Neural crest cell (in vitro differentiated cells): ENCODE measurements at places on chromosomes 4 and X. TPM values are rescaled to one million over a fixed set of nuclear protein-coding genes. Genes with fewer than 3 reads are reported as not detected.
A peak's percentile ranks its signal among the peaks of the same experiment; 100 is the strongest.

GRCh38 chrX:68018248-68019203 lies 414.8 kb downstream of the OPHN1 start:
- no peak overlapping the region for H3K27ac ChIP-seq
- no peaks in the 10 kb centered on the region for H3K4me1 ChIP-seq
- DNase-seq: peak; percentile 8
- no peaks in the 10 kb centered on the region for H3K27me3 ChIP-seq
- no peak overlapping the region for H3K4me3 ChIP-seq
- H3K36me3 ChIP-seq: no peaks in the 10 kb centered on the region

The CCNA2 gene
- total RNA-seq: 85.2 and 85.3 TPM in 2 replicates

The PAGE1 gene
- not detected in 2 replicates for total RNA-seq

- H3K4me1 ChIP-seq: no peaks in the 10 kb centered on the region
- no peaks in the 10 kb centered on the region for H3K36me3 ChIP-seq
- no peak overlapping the region for H3K27ac ChIP-seq
- no peak overlapping the region for H3K4me3 ChIP-seq
- H3K27me3 ChIP-seq: peaks cover 7% of the 10 kb centered on the region
Observed at GRCh38 chrX:70264784-70265183, 3.4 kb upstream of the ARR3 start.

The FRAS1 gene
- total RNA-seq: 8.4 and 9.3 TPM in 2 replicates

DNA sequence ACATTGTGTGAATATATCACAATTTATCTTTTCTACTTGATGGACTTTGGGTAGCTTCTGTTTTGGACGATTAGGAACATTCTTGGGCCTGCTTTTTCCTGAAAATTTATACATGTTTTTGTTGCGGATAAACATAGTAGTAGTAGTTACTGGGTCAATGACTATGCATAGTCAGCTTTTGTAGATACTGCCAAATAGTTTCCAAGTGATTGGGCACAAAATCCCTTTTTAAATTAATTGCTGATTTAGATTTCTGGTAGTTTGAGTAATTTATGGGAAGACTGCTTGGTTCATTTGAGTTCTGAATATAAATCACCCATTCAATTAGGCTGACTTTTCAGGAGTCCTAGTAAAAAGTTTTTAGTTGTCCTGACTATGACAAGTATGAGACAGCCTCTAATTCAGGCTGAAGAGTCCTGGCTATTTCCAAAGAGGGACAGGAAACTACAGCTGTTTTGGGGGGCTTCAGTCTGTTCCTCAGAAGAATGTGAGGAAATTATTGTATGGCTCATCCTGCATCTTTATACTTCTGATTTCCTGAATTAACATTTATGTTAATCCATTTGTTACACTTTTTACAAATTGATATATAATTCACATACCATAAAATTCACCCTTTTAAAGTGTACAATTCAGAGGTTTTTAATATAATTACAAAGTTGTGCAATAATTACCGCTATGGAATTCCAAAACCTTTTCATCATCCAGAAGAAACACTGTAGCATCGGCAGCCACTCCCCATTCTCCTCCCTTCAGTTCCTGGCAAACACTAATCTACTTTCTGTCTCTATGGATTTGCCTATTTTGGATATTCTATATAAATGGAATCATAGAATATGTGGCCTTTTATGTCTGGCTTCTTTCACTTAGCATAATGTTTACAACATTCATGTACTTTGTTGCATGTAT lies 14.2 kb downstream of the LRP2BP start:
- no peak for DNase-seq
- H3K4me3 ChIP-seq: no peak overlapping the region
- no peaks in the 10 kb centered on the region for H3K27me3 ChIP-seq
- peaks cover 14% of the 10 kb centered on the region for H3K4me1 ChIP-seq
- no peak overlapping the region for H3K27ac ChIP-seq

The KIAA0232 gene
- 40.1 and 41.7 TPM in 2 replicates for total RNA-seq

GRCh38 chr4:183875251-183875825 lies 29.8 kb upstream of the STOX2 start:
- H3K36me3 ChIP-seq: no peaks in the 10 kb centered on the region
- no peak overlapping the region for H3K4me3 ChIP-seq
- DNase-seq: no peak
- no peak overlapping the region for H3K27ac ChIP-seq

- H3K4me1 ChIP-seq: no peaks in the 10 kb centered on the region
- no peaks in the 10 kb centered on the region for H3K27me3 ChIP-seq
- H3K4me3 ChIP-seq: no peak overlapping the region
- H3K36me3 ChIP-seq: no peaks in the 10 kb centered on the region
- H3K27ac ChIP-seq: no peak overlapping the region
Observed at GRCh38 chrX:128057421-128057820, 5.2 kb upstream of the ACTRT1 start.
